ENCODE measurements at places on chromosomes 1 and 21.

GRCh38 chr1:52554756-52555155 lies 1.9 kb upstream of the TUT4 start:
- DNase-seq: no peak

DNA sequence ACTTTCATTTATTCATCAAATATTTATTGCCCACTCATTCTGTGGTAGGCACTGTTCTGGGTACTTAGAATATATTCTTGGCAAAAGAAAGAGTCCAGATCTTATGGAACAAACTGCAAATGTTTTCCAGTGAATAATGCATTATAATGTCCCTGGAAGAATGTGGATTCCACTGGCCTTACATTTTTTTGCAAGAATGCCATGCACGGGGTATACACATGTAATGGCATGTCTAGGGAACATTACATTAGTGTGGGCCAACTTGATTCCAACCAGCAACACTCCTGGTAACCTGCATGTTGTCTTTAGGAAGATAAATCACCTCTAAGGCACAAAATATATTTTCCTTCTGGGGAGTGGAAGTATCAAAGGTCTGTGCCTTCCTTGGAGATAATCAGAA lies 33.0 kb upstream of the IFI44L start:
- no peak for DNase-seq

- no peak for DNase-seq
Observed at GRCh38 chr1:61121631-61122030, 39.3 kb downstream of the NFIA start.

- no peak for DNase-seq
Observed at GRCh38 chr1:241749041-241749944, 97.2 kb downstream of the WDR64 start.

GRCh38 chr1:188642704-188643103 lies 1814.0 kb downstream of the PLA2G4A start:
- no peak for DNase-seq

DNA sequence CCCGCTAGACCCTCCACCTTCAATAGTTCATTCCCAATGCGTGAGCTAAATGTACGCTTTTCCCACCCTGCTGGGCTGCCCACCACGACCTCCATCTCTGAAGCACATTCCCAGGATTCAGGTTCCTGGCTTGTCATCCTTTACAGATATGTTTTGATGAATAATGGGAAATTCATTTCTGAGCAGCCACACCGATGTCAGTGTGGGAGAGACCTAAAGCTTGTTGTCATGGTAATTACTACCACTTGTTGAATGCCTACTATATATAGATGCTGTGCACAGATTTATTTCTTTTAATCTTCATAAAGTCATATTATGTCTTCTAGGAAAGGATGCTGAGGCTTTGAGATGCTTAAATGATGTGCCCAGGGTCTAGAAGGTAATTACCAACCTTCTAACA lies 8.0 kb downstream of the RCSD1 start:
- no peak for DNase-seq

DNA sequence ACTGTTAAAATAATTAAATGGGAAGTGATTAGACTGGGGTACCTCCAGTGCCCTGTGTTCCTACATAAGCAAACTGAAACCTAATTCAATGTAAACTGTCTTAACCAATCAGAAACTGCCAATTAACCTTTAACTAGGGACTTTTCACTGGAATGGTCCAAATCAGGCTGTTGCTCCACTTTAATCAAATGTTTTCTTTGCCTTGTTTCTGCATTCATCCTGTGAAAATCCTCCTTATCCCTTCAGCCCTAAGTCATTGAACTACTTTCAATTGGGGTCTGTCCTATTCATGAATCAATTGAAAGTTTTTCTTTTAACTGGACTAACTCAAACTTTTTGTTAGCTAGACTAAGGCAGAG lies 5.1 kb upstream of the FUBP1 start:
- no peak for DNase-seq

DNA sequence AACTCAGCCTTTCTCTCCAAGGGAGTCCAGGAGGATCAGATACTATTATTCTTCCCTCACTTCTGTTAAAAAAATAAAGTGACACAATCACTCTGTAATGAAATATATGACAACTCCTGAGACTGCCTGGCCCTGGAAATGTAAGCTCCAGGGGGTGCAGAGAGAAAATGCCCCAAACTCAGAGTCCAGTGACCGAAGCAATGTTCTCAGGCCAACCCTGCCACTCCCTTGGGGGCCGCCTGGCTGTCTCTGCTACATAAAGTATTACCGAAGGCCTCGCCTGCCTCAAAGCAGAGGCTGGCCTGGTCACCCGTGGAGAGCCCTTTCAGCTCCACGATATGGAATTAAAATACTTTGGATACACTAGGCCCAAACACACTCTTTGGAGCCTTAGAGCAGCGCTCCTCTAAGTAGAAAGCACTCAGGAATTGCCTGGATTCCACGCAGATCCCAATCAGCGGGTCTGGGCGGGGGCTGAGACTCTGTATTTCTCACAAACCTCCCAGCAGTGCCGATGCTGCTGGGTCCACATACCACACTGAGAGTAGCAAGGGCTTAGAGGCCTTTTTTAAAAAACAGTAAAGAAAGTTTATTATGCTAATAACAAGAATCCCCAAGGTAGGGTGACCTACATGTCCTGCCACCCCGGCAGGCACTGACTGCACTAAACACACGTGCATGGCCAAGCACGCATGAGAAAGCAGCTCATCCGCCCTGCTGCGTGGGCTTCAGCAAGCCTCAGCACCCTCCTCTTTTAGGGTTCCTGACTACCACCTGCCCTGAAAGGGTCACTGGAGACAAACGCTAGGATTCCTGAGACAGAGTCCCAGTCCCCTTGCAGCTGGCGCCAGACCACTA lies 31.1 kb downstream of the TMCO4 start:
- no peak for DNase-seq

DNA sequence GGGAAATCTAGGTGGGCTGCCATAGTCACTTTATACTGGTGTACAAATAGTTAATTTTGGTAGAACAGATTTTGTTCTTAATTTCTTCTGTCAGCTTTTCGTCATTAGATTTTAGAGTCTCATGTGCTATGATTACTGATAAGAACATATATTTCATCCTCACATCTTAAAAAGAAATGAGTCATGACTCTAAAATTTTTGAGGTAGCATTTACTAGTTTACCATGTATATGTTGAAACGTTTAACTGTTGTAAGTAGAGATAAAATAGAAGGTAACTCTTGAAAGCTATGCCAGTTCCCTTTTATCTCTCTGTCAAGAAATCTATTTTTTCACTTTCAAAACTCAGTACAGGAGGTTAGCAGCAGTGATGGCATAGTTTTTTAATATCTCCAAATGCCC lies 53.4 kb downstream of the KLHL20 start:
- no peak for DNase-seq

DNA sequence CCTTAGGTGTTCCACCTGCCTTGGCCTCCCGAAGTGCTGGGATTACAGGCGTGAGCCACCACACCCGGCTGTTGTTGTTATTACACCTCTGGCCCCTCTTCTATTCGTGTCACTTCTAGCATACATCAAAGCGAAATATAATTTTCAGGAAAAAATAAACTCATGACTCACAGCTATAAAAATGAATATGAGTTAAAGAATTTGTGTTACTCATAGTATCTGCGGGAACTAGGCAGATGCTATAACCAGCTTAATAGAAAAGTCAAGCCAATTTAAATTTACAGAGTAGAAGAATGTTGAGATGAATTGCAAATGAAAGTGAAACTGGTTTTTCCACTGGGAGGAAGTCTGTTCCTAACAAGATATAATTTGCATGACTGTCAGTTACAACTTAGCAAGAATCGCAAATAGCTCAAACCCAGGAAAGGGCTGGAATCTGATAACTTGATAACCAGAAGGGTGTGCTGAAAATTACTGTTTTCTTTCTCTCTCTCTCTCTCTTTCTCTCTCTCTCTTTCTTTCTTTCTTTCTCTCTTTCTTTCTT lies 11.2 kb downstream of the OR2W3 start:
- DNase-seq: no peak

GRCh38 chr1:200659269-200659668 lies 10.4 kb downstream of the DDX59 start:
- no peak for DNase-seq

DNA sequence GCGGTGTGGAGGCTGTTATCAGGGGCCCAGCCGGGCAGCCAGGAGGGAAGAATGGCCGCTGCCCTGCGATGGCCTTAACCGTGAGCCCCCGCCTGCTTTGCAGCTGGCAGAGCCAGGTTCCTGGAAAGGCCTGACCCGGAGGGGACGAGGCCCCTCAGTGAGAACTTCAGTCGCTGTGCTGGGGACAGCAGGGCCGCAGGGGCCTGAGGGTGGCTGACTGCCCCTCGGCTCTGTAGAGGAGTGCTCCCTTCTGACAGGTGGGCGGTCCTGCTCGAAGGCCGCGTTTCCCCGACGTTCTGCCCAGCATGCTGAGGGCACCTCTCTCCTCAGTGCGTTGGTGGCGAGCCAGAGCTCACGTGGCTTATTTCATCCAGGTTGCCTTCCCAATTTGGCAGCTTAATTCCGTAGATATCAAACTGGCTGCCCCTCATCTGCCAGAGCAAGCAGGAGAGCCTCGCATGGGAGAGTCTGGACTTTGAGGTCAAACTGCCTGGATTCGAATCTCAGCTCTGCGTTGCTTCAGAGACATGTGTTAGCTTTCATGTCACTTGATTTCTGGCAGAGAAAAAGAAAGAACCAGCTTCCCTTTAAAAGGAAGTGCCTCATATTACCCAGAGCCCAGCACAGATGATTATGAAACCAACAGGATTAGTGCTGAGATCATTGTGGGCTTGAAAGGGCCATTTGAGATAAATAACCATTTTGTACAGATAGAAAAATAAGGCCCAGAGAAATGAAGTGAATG lies 239.8 kb downstream of the SDCCAG8 start:
- DNase-seq: no peak

DNA sequence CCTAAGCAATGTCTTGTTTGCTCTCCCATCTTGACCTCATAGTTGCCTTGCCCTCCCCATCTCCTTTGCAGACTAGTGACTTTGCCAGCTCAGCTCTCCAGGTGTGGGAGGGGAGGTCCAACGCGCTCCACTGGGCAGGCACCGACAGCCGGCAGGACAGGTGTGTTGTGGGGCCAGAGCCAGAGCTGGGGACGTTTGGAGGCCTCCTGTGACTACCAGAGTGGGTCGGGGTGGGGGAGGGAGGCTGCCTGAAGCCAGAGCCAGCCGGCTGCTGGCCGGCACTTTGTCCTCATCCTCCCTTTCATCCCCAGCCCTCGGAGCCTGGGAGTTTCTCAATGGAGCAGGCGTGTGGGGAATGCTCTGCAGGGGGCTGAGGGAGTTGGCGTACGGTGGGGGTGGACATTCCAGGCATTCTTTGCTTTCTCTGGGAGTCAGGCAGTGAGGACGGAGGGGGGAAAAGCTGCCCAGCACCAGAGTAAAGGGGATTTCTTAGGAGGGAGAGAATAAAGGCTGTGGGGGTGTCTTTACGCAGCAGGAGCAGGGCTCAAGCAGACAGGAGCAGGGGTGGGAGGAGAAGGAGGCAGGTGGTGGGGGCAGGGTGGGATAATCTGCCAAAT lies 20.2 kb downstream of the NUAK2 start:
- DNase-seq: no peak

DNA sequence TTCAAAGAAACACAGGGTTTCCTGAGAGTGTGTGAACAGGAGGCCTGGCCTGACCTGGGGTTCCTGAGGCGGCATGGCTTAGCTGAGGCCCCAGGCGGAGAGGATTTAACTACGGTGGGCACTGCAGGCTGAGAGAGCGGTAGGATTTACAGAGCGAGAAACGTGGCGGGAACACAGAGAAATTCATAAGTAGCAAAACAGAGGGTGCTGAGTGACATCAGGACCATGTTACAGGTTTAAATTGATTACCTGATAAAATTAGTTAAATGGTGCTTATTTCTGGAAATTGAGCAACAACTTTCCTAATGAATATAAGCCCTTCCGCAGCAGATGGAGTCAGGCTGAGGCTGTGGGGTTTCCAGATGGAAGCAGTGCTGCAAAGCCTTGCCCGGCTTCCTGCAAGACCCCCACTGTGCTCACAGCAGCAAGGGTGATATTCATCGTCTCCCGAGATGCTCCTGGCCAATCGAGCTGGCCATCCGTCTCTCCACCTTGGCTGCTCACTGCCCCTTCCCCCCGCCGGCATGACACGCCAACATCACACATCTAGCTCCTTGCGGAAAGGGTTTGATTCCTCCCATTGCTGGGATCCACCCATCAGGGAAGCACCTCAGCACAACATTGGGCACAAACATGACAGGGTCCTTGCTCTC lies 69.4 kb upstream of the MORC3 start:
- no peak for DNase-seq

DNA sequence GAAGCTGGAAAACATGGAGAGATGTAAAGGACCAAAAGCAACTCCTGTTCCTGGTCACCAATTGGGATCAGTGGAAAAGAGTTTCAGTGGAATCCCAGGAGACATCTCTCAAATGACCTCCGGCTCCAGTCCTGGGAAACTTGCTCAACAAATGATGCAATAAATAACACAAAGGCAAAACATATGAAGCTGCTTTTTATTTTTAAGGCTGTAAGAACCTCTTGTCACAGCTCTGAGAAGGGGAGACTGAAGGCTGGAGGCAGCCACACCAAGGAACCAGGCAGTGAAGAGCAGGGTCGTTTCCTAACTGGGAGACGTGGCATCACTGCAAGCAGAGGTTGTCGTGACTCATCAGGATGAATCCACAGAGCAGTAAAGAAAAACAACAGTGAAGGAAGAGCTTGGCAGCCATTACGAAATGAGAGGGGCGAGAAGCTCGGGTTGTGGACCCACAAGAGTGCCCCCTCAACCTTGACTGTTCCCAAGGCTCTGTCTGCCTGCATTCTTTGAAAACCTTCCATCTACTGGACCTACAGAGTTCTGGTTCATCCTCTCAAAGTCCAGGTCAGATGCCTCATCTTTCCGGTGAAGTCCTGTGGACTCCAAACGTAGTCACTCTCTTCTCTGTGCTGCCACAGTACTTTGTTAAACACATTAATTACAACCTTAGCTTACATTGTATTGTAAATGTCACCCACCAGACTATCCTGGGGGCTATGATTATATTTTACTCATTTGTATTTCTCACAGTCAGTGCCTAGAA lies 32.1 kb downstream of the JAK1 start:
- no peak for DNase-seq

- DNase-seq: no peak
Observed at GRCh38 chr21:33860332-33860879, 55.2 kb downstream of the ATP5PO start.

DNA sequence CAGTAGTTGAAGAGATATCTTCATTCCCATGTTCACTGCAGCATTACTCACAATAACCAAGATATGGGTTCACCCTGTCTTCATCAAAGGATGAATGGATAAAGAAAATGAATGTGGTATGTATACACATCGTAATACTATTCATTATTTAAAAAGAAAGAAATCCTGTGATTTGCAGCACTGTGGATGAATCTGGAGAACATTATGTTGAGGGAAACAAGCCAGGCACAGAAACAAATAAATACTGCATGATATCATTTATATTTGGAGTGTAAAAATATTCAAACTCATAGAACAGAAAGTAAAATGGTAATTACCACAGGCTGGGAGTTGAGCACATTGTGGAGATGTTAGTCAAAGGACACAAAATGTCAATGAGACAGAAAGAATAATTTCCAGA lies 977.2 kb downstream of the AMY1C start:
- DNase-seq: no peak

GRCh38 chr1:56754708-56755479 lies 64.3 kb downstream of the FYB2 start:
- no peak for DNase-seq

- no peak for DNase-seq
Observed at GRCh38 chr1:14140831-14141401, 440.9 kb downstream of the PRDM2 start.
